ENCODE measurements at places on chromosomes 6 and 20. TPM values are rescaled to one million over a fixed set of nuclear protein-coding genes. Genes with fewer than 3 reads are reported as not detected.

PTCRA gene
- not detected for total RNA-seq

RING1 gene
- 18.1 TPM for total RNA-seq

HIVEP2 gene
- 3.6 TPM for total RNA-seq

PCSK2 gene
- not detected for total RNA-seq

SOBP gene
- 6.0 TPM for total RNA-seq

TFAP2A gene
- 2.9 TPM for total RNA-seq

ATXN1 gene
- total RNA-seq = 32.1 TPM

AMD1 gene
- total RNA-seq = 134 TPM

IL20RA gene
- total RNA-seq = not detected

ZNF165 gene
- 0.27 TPM for total RNA-seq

GDAP1L1 gene
- total RNA-seq = not detected

NOX3 gene
- total RNA-seq = not detected

CALHM6 gene
- 0.13 TPM for total RNA-seq

CCDC170 gene
- total RNA-seq = under 0.01 TPM

RSPO4 gene
- total RNA-seq = not detected

DEFB124 gene
- not detected for total RNA-seq

DEFB114 gene
- not detected for total RNA-seq

L3MBTL1 gene
- 7.5 TPM for total RNA-seq

USP49 gene
- 2.9 TPM for total RNA-seq

LRRN4 gene
- under 0.01 TPM for total RNA-seq

PAX1 gene
- not detected for total RNA-seq

TEAD3 gene
- total RNA-seq = 0.27 TPM

FOXS1 gene
- not detected for total RNA-seq

C20orf202 gene
- not detected for total RNA-seq

CD24 gene
- 1.7 TPM for total RNA-seq

ZBTB46 gene
- 3.2 TPM for total RNA-seq

PPIL6 gene
- total RNA-seq = 0.27 TPM

SLC17A2 gene
- total RNA-seq = not detected

LRRC73 gene
- not detected for total RNA-seq

OR12D3 gene
- not detected for total RNA-seq

PBOV1 gene
- not detected for total RNA-seq

SLC52A3 gene
- total RNA-seq = 0.07 TPM

DDO gene
- total RNA-seq = not detected

RAET1L gene
- total RNA-seq = not detected

DNAH8 gene
- total RNA-seq = 0.07 TPM

ELOVL4 gene
- total RNA-seq = 2.0 TPM

FERMT1 gene
- total RNA-seq = 6.5 TPM
